ENCODE measurements at places on chromosomes 4 and X.

DNA sequence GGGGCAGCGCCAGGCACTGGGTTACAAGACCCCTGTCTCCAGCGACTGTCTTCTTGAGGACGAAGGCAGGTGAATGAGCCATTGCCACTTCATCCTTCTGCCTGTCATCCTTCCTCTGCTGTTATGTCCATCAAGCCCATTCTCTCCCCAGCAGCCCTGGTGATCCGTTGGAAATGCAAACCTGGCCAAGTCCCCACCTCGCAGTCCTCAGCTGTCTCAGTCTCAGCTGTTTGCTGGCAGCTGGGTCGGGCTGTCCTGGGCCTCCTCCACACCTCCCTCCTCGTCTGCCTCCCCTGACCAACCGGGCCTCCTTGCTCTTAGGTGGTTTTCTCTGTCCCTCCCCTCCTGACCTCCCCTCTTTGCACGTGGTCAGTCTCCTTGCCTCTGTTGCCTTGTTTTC lies 38.0 kb downstream of the PTTG2 start:
- no peak for DNase-seq

DNA sequence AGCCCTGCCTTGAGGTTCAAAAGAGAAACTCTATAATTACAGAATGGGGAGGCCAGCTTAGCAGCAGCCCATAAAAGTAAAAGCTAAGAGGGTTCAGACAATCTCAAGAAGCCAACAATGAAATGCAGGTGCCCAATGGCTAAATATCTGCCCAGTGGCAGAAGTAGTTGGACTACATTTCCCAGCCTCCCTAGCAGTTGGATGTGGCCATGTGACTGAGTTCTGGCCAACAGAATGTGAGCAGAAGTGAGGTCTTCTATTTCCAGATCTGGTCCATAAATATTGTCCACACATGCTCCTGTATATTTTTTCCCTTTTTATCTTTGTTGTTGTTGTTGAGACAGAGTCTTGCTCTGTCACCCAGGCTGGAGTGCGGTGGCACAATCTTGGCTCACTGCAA lies 127.9 kb upstream of the NHS start:
- DNase-seq = no peak

- DNase-seq = no peak
Observed at GRCh38 chrX:133638285-133638684, 223.0 kb upstream of the GPC4 start.

GRCh38 chr4:8728536-8729407 lies 136.2 kb downstream of the CPZ start:
- peak; percentile 87 for DNase-seq

GRCh38 chr4:73612032-73612431 lies 8.2 kb downstream of the RASSF6 start:
- no peak for DNase-seq

Measured in esophagus muscularis mucosa (tissue), 4 donors.